ENCODE measurements at places on chromosomes 6 and 20.

DNA sequence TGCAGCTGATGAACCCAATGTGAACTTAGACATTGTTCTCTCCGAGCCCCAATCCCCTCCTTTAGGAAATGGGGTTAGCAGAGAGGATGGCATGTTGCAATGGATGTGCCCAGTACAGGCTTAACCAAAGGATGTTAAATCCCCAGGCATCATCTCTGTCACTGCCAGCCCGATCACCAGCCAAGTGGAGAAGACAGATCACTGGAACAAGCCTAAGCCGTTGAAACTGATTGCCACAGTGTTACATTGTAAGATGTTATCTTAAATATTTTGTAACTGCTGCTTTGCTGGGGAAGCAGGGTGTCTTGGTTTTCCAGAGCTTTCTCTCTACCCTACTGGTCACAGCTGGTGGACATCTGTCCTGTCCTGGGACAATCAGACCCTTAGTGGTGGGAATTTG lies 783.4 kb upstream of the CHD6 start:
- H3K4me1 ChIP-seq = no peaks in the 10 kb centered on the region
- H3K27me3 ChIP-seq = no peaks in the 10 kb centered on the region
- no peak overlapping the region for H3K27ac ChIP-seq
- H3K36me3 ChIP-seq = no peaks in the 10 kb centered on the region

GRCh38 chr6:45726444-45726843 lies 289.2 kb downstream of the CLIC5 start:
- H3K27ac ChIP-seq = no peak overlapping the region
- H3K4me1 ChIP-seq = no peaks in the 10 kb centered on the region
- no peak overlapping the region for H3K4me3 ChIP-seq
- H3K27me3 ChIP-seq = no peaks in the 10 kb centered on the region
- no peak for DNase-seq

DNA sequence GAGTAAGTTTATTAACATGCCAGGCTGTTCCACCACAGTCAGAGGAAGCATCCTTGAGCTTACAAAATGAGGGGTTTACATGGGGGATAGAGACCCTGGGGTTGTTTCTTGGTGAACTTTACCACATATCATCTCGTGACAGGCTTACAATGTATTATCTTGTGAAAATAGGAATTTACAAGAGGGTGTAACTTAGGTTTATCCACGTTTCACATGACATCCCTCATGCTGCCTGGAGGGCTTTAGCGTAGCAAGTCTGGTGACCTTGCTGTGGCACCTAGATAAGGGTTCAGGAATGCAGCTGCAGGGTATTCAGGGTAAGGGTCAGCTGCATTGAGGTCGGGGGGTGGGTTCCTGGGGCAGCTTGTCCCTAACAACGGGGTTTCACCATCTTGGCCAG lies 154.6 kb upstream of the ARG1 start:
- H3K36me3 ChIP-seq = no peaks in the 10 kb centered on the region
- DNase-seq = no peak
- no peaks in the 10 kb centered on the region for H3K27me3 ChIP-seq
- no peaks in the 10 kb centered on the region for H3K4me1 ChIP-seq
- no peak overlapping the region for H3K27ac ChIP-seq

DNA sequence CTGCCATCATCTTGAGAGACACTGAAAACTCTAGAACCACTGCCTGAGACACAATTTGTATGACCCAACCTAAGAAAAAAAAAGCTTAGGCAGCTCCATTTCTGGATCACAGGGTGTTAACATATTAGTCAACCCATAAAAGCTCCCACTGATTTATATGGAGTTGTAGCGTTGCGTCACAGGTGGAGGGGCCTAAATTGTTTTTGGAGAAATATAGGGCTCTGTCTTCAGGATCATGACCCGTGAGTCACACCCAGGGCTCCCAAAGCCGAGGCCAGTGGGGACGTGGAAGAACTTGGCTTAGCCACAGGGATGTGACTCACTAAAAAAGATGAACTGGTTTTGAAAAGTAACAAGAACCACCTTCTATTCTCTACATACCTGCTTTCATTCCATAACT lies 116.5 kb upstream of the BMP2 start:
- H3K4me3 ChIP-seq = no peak overlapping the region
- no peak for DNase-seq
- no peaks in the 10 kb centered on the region for H3K36me3 ChIP-seq
- no peak overlapping the region for H3K27ac ChIP-seq

DNA sequence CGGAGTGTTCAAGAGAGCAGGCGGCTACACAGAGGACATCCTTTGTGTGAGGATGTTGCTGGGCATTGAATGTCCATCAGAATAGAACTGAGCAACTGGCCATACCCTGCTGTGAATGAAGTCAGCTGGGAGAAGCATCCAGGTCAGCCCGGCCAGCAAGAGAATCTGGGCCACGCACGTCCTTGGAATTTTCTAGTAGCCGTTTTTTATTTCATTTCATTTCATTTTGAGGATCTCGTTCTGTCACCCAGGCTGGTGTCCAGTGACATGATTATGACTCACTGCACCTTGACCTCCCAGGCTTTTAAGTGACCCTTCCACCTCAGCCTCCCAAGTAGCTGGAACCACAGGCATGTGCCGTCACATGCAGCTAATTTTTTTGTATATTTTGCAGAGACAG lies 97.9 kb downstream of the SSR1 start:
- no peak overlapping the region for H3K27ac ChIP-seq
- no peaks in the 10 kb centered on the region for H3K27me3 ChIP-seq
- peaks cover 61% of the 10 kb centered on the region for H3K36me3 ChIP-seq
- peak; percentile 40 for DNase-seq

DNA sequence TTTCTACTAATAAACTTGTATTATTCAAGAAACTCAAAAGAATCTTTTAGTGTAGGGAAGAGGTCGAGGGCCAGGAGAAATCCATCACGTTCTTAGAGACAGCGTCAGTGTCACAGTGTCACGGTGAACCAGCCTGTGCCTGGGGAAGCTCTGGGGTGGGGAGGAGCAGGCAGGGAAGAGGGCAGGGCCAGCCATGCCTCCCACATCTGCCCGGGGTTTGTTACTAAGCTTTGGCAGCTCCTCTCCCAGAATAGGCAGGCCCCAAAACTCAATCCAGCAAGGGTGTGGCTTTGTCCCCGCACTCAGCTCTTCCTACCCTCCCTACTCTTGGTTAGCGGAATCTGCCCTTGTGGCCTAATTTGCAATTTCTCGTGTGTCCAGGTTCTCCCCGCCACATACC lies 72.9 kb downstream of the TCP11 start:
- no peak overlapping the region for H3K4me3 ChIP-seq
- DNase-seq = no peak
- peaks cover 75% of the 10 kb centered on the region for H3K36me3 ChIP-seq
- no peak overlapping the region for H3K27ac ChIP-seq
- H3K27me3 ChIP-seq = no peaks in the 10 kb centered on the region

GRCh38 chr6:14889188-14889587 lies 356.7 kb upstream of the JARID2 start:
- H3K27ac ChIP-seq = no peak overlapping the region
- peaks cover under 1% of the 10 kb centered on the region for H3K4me1 ChIP-seq
- peak; percentile 76 for DNase-seq
- no peak overlapping the region for H3K4me3 ChIP-seq
- H3K27me3 ChIP-seq = no peaks in the 10 kb centered on the region

- H3K4me1 ChIP-seq = no peaks in the 10 kb centered on the region
- DNase-seq = no peak
- no peak overlapping the region for H3K4me3 ChIP-seq
- H3K36me3 ChIP-seq = no peaks in the 10 kb centered on the region
Observed at GRCh38 chr20:59764037-59764436, 159.7 kb downstream of the PHACTR3 start.

GRCh38 chr6:16687045-16687444 lies 74.2 kb downstream of the ATXN1 start:
- no peak overlapping the region for H3K4me3 ChIP-seq
- no peak overlapping the region for H3K27ac ChIP-seq
- no peak for DNase-seq

- H3K27ac ChIP-seq = no peak overlapping the region
- H3K36me3 ChIP-seq = no peaks in the 10 kb centered on the region
- DNase-seq = no peak
Observed at GRCh38 chr20:17169585-17170136, 57.2 kb upstream of the PCSK2 start.

DNA sequence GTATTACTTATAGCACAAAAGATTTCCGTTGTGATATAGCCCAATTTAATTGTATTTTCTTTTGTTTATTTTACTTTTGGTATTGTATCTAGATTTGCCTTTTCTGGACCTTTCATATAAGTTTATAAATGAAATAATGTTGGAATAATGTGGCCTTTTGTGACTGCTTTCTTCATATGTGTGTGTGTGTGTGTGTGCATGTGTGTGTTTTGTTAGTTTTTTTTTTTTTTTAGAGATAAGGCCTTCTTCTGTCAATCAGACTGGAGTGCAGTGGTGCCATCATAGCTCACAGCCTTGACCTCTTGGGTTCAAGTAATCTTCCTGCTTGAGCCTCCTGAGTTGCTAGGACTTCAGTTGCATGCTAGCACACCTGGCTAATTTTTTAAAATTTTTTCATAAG lies 37.8 kb upstream of the ASXL1 start:
- H3K4me3 ChIP-seq = no peak overlapping the region
- H3K27me3 ChIP-seq = no peaks in the 10 kb centered on the region
- no peak for DNase-seq
- no peak overlapping the region for H3K27ac ChIP-seq
- H3K4me1 ChIP-seq = no peaks in the 10 kb centered on the region

DNA sequence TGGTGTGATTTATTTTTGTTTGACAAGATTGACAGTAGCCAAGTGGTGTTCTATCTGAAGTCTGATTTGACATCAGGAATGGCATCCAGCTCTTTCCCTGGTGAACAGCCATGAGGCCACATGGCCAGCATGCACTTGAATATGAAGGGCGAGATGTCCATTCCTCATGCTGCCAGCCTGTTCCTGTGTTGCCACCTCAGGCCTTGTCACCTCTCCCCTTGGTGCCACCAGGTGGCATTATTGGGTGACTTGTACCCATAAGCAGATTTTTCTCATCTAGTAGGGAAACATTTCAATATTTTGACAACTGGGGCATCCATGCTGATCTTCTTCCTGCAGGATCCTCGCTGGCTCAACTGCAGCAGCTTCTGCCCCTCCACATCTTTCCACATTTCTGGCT lies 199.1 kb downstream of the ERMARD start:
- H3K4me3 ChIP-seq = peak overlapping the region; percentile 28
- H3K36me3 ChIP-seq = no peaks in the 10 kb centered on the region
- H3K27me3 ChIP-seq = no peaks in the 10 kb centered on the region
- no peak overlapping the region for H3K27ac ChIP-seq

DNA sequence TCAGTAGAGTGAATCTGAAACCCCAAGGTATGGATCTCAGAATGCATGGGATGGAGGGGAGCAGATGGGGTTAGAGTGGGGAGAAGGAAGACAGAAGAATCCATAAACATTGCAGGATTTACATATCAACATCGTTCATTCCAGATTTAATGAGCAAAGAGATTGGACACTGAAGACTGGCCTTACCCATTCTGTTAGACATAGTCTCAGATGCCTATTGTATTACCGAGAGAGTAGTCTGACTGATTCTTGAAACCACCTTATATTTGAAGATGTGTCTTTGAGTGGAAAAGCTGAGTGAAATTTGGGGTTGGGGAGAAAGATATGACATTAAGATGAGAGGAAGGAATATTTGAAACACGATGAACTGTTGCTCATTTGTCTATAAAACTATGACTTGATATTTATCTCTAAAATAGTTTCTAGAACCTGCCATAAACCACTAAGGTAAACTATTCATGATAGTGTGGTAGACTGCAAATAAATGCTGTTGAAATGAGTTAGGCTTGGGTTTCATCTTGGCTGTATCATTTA lies 5.7 kb downstream of the HLA-DRA start:
- no peak overlapping the region for H3K27ac ChIP-seq
- H3K36me3 ChIP-seq = no peaks in the 10 kb centered on the region
- H3K27me3 ChIP-seq = no peaks in the 10 kb centered on the region
- no peak overlapping the region for H3K4me3 ChIP-seq
- no peak for DNase-seq

- DNase-seq = no peak
- no peak overlapping the region for H3K27ac ChIP-seq
- H3K4me1 ChIP-seq = no peaks in the 10 kb centered on the region
- no peaks in the 10 kb centered on the region for H3K27me3 ChIP-seq
- no peak overlapping the region for H3K4me3 ChIP-seq
Observed at GRCh38 chr6:90008189-90008907, 114.1 kb downstream of the GJA10 start.

DNA sequence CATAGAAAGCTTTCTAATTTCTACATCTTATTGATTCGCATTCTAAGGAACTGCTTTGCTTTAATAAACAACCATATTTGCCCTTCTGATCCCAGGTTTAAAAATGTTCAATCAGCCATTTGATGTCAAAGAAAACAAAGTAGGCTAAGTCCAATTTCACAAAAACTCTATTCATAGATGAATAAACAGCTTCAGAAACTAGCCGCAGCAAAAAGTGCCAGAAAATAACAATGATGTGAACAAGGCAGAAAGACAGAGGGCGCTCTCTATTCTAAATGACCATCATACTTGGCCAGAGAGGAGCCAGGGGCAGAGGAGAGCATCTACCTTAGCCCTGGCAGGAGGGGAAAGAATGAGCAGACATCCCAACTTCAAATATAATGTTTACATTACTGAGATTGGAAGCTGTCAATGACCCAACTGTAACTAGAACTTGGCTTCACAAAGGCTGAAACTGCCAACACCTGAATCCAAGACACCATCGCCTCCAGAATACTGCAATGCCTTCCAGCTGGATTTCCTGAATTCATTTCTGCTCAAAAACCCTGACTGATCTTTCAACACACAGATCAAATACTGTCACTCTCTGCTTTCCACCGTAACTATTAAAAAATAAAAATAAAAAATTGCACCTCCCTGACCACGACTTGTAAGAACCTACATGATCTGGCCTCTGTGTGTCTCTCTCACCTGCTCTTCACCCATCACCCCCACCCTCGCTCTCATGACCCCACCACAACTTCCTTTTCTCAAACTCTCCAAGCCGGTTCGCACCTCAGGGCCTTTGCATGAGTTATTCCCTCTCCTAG lies 9.5 kb downstream of the CNKSR3 start:
- H3K36me3 ChIP-seq = no peaks in the 10 kb centered on the region
- H3K27ac ChIP-seq = no peak overlapping the region
- no peaks in the 10 kb centered on the region for H3K27me3 ChIP-seq

DNA sequence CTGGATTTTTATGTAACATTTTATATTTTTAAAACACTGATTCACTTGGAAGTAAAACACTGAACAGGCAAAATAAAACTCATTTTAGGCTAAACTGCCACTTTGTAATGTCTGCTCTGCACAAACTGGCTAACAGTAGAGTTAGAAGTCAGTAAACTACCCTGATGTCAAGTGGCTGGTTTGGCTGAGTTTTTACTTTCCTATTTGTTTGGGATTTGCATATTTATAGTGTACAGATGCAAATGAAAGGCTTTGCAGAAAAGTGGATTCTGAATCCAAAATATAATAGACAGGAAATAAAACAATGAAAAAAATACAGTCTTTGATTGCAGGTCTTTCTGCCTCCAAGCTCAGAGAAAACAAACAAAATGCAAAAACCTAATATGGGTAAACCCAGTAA lies 213.1 kb downstream of the CDH26 start:
- no peak overlapping the region for H3K27ac ChIP-seq
- H3K27me3 ChIP-seq = no peaks in the 10 kb centered on the region
- peaks cover 6% of the 10 kb centered on the region for H3K4me1 ChIP-seq
- no peaks in the 10 kb centered on the region for H3K36me3 ChIP-seq
